ENCODE measurements at places on chromosomes 7 and 10.

DNA sequence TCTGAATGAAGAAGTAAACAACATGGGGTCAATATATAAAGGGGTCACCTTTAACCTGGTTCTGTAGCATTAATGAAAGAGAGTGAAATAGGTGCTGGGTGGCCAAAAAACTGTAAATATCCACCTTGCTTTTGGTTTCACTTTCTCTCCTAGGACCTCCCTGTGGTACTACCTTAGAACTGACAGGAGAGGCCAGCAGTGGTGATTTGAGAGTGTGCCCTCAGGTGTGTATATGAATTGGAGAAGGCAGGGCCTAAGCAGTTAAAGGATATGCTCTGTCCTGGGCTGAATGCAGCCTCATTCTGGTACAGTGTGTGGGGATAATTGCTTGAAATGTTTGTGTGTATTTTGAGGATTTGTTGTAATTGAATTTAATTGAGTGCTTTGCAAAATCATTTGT lies 62.0 kb downstream of the BBS9 start:
- DNase-seq: no peak

DNA sequence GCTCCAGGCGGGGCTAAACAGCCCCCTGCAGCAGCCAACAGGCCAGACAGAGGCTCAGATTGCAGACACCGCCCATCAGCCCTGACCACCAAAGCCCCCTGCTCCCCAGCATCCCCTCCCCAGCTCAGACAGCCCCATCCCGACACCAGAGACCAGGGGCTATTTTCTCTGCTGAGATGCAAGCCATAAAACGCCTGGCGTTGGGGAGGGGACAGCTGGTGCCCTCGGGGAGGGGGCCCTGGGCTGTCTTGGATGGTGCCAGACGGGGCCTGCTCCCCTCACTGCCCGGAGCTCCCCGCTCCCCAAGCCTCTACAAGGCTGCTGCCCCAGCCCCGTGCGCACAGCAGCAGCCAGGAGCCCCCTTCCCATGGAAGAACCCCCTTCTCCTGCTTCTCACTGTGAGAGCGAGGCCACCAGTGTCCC lies 31.8 kb downstream of the GET4 start:
- no peak for DNase-seq

DNA sequence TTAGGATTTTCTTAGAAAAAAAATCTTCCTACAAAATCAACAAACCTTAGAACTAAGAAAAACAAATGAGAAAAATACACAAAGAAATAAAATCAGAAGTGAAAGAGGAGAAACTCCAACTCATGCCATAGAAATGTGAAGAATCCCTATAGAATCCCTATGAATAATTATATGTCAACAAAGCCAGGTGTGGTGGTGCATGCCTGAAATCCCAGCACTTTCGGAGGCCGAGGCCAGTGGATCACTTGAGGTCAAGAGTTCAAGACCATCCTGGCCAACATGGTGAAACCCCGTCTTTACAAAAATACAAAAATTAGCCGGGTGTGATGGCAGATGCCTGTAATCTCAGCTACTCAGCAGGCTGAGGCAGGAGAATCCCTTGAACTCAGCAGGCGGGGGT lies 27.1 kb downstream of the ACSM6 start:
- DNase-seq: no peak

DNA sequence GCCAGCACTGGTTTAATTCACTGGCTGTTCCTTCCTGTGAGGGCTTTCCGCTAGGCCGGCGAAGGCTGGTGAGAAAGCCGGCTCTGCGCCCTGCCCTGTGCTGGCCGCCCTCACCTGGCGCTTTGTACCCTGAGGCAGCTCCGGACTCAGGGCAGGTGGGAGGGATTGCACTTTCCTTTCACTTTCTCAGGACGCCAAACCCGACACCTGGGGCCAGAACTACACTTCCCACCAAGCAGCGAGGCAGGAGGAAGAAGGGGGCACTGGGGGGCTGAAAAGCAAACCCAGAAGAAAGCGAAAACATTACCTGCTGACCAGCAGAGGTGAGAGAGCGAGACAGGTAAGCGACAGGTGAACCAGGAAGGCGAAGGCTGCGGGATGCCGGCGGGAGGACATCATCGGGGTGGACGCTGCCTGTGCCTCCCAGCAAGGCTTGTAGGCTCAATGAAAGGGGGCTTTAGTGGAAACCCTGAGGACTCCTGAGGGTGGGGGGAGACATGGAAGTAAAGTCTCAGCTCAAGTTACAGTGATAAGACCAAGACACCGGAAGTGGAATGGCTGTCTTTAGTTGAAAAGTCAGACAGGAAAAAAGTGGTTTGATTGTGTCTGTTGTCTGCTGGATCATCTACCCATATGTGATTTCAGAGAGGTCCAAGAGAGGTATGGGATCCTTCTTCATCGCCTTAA lies at the start of gene RAB19:
RAB19 (plus strand) TSS at position 181 of the 687 bp plus-strand sequence. CDS start 3,589 bp downstream, outside the sequence.
- DNase-seq: peak; percentile 34

- no peak for DNase-seq
These were observed 562.2 kb upstream of the FOXK1 start for GRCh38 chr7:4119848-4120247.

DNA sequence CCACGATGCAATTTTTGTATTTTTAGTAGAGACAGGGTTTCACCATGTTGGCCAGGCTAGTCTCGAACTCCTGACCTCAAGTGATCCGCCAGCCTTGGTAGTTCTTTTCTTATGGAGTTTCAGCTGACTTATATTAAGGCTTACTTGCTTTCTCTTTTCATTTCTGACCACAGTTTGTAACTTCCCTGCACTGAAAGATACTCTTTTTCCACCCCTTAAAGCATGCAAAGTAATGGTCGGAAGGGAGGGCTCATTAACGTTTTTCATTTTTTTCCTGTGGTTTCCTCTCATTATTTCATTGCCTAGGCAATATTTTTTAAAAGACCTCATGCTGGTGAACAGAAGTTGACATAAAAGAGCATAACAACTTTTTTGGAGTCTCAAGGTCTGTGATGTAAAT lies 27.0 kb downstream of the ADRB1 start:
- no peak for DNase-seq
